Stimulated activated CD4-positive, alpha-beta T cell treated with anti-CD3 and anti-CD28 coated beads, Interleukin-1b, Interleukin-23, amount 100 ng/mL, for 4 hours (primary cell): ENCODE measurements at places on chromosomes 1 and 21.

DNA sequence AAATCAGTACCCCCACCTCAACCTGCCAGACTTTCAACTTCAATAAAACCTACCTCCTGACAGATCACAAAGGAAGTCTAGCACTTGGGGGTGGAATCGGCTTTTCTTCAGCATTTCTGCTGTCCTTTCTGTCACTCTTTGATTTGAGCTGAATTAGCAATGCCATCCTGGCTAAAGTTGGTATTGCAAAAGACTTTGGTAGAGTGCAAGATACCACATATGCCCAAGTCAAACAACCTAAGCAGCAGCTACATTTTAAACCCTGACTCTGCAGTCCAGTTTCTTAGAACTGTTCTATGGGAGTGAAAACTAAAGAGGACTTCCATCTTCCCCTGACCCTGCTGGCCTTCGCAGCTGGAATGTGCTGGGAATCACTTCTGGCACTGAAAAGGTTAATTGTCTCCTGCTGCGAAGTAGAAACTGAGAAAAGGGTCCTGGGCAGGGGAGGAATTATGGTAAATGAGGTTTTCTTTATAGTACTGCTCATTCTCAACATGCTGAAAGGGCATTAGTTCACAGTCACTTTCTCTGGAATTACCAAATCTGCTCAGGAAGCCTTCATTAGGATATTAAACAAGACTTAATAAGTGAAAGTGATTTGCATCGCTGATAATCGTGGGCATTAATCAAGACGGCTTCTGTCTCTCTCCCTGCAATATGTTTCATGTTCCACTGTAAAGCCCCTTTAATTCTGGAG lies 126.2 kb upstream of the SMYD2 start:
- DNase-seq: no peak

- DNase-seq: no peak
These were observed 760 bp downstream of the PEX14 start for GRCh38 chr1:10475510-10475909.

DNA sequence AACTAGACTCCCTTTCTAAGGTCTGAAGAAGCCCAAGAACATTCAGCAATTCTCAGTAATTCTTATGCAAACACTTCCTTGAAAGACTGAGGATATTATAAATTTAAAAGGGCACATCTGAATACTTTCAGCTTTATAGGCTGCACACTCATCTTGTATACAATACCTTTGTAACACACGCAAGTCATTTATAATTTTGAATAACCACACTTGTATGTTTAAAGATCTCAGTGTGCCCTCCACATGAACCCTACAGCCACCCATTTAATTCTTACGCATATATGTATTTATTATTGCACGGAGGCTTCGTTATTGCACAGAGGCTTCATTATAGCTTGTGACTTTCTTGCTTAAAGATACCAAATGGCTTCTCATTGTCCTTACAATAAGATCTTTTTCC lies 1.2 kb upstream of the KRTAP27-1 start:
- DNase-seq: no peak

- DNase-seq: peak; percentile 15
These were observed 30.0 kb downstream of the ZMYM4 start for GRCh38 chr1:35298464-35298863.

GRCh38 chr1:204602111-204602579 lies 83.4 kb downstream of the LRRN2 start:
- DNase-seq: no peak

DNA sequence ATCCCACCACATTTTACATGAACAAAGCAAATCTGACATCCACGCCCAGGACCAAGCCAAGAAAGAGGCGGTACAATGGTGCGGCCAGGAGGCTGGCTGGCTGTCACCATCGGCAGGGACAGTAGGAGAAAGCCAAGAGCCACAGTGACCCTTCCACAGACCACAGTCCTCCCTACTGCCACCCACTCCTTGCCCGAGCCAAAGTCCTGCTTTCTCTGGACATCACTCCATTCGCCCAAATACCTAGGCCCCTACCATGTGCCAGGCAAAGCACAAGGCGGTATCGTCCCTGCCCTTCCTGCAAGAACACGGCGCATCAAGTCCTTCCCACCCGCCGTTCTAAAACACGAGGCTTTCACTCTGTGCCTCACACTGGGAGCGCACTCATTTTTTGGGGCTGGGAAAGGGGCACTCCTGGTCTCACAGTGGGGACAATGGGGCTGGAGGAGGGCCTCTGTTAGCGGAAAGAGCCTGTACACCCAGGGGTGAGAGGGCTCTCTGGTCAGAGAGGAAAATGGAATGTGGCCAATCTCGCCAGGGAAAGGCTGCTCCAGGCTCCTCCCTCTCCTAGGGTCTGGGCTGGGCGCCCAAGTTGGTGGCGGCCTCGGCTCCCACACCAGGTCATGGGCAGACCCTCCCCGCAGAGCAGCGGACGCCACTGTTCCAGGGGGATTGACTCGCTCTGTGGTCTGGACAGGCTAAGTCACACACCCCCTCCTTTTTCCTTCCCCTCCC lies 26.5 kb downstream of the SSBP3 start:
- no peak for DNase-seq
